ENCODE measurements at places on chromosomes 7 and 10. TPM values are rescaled to one million over a fixed set of nuclear protein-coding genes. Genes with fewer than 3 reads are reported as not detected.

GRCh38 chr7:111711426-111712065 is 149.3 kb upstream of the IMMP2L start:
- no peak for DNase-seq

DNA sequence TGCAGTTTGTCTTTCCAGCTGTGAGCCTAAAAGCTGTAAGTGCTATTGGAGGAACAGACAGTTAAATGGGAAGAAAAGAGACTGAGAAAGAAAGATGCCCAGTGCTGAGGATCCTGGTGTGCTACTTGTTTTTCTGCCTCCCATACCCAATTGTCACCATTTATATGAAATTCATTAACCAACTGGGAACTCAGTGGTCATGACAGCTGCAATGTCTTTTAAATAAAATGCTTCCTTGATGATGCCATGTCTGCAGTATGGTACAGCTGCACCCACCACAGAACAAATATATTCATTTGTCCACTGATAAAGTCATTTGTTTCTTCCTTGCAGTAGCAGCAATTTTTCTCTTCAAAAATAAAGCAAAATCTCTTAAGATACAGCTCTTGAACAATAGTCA is 15.6 kb upstream of the RTKN2 start:
- DNase-seq, result no peak

DNA sequence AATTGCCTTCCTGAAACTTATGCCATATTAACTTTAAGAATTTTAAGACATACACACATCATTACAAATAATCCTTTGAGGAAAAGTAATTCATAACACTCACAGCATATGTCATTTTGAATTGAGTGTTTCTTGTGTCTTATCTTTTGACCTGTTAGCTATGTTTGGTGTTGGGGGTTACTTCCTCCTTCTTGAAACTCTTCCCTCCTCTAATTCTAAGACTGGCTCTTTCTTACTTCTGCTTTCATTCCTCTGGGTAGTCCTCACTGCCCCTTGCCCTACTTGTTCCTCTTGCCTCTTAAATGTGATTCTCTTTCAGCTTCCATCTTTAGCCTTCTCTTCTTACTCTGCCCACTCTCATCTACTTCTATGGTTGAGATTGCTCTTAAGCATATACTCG is 28.3 kb upstream of the PIP4K2A start:
- peak; percentile 79 for DNase-seq

DNA sequence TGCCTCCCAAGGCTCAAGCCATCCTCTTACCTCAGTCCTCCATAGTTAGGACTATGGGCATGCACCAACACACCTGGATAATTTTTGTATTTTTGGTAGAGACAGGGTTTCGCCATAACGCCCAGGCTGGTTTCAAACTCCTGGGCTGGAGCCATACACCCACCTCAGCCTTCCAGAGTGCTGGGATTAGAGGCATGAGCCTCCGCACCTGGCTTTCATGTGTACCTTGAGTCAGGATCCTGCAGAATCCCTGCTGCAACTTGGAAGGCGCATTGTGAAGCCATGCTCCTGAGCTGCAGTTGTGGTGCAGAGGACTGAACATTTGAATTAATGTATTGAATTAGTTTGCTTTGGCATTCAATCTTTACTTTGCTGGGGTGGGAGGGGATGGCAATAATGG is 29.4 kb upstream of the NMT2 start:
- no peak for DNase-seq

GRCh38 chr7:77262316-77262715 is 62.7 kb upstream of the FGL2 start:
- DNase-seq, result no peak

DNA sequence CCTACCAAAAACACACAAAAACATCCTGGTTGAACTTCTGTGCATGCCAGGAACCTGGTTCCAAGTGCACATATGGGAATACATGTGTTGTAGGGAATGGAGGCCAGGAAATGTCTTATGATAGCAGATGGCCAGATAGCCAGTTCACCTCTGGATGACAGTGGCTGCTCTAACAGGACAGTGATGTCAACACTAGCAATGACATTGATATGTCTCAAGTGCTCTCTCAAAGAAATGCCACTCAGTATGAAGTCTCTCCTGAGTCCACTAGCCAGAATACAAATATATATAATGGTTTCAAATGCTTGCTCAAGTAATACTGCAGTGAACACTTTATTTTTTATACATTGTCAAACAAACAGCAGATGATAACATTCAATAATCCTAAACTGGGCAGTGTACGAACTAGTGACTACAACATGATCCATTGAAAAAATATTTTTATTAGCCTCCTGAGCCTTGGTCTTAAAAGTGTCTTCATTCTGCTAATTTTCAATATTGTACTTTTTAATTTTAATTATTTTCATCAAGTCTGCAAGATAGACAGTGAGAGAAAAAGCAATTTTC is 26.0 kb upstream of the PCDH15 start:
- no peak for DNase-seq

DNA sequence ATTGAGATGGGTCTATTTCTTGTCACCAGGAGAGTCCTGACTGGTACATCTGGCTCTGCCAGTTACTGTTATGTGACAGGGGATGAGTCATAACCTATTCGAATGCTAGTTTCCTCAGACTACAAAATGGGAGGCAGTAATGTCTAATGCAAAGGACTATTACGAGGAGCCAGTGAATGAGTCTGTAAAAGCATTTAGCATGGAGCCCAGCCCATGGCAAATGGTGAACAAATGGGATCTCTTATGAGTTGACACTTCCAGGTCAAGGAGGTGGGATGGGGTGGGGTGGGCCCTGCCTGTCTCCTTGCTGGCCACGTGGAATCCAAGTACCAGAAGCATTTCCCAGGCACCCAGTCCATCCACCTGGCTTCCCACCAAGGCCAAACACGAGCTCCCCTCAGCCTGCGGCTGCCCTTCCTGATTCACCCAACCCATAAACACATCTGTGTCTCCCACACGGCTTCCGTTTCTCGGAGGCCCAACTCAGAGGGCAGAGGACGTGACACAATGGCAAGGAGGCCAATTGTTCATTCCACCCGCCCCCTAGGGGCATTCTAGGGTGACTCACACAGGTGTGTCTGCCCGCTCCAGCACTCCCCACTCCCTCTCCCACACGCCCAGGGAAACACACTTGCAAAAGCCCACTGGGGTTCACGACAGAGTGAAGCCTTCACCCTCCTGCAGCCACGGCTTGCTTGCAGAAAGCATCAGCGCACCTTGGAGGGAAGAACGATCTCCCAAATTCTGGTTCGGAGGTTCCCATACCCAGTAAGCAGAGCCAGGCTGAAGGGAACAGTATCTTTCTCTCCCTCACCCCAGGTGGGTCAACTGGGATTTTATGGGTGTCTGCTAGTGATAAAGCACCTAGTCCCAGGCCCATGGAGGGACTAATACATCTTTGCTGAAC is 109.8 kb downstream of the SH3PXD2A start:
- DNase-seq, result no peak

GRCh38 chr10:35208536-35208935 is 81.9 kb downstream of the CREM start:
- no peak for DNase-seq

- DNase-seq, result no peak
These were observed 8.0 kb upstream of the MBL2 start for GRCh38 chr10:52780391-52781155.

DNA sequence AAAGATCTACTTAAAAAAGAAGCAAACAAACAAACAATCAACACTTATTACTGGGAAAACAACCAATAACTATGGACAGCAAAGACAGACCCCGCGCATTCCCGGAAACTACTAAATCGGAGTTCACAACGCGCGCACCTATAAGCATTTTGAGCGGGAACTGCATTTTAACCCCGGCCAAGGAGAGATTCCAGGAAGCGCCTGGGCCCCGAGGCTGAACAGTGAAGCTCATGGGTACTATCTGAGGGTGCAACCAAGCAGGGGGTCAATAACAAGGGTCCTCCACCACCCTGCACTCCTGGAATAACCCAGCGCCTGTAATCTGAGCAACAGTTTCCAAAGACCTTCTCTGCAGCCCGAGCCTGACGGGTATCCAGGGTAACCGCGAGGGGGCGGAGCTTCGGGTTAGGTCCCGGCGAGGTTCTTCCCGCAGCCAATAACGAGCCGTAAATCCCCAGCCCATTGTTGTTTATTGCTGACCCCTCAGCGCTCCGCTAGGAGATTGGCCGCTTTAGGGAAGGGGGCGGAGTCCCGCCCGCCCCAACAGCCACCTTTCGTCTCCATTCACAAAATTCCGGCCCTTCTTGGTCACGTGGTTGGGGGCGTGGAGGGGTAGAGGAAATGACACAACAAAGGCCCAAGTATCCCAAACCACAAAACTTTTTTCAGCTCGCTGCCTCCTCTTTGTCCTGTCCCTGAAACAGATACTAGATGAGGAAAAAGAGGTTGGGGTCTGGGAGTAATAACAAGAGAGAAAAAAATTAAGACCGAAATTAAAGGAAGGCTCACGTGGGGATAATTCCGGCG is 1.7 kb upstream of the ETV1 start:
- peak; percentile 7 for DNase-seq

GRCh38 chr7:27533652-27534081 is 129.0 kb downstream of the HIBADH start:
- no peak for DNase-seq

DNA sequence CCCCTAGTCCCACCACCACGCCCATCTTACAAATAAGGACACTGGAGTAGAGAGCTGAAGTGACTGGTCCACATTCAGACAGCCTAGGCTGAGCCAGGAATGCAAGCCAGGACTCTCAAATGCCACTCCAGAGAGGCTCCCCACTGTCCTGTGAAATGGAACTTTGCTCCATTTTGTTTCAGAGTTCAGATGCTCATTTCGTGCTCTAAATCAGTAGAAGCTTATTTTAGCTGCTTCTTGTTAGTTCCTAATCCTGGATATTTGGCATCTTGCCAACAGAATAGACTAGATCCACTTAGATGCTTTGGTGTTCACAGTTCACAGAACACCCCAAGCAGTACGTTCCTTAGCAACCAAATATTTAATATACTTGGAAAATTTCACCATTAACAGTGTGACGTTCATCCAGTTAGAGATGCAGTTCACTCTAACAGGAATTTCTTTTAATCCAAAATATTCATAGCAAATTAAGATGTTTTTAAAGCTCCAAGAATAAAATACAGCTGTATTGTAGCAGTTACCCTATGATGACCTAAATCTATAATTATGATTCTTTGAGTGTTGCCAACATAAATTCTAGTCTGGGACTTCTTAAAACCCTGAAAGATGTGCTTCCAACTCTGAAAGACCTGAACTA is 7.3 kb downstream of the MMP21 start:
- no peak for DNase-seq

- peak; percentile 66 for DNase-seq
These were observed 26.0 kb upstream of the ZNF273 start for GRCh38 chr7:64876792-64877713.

DNA sequence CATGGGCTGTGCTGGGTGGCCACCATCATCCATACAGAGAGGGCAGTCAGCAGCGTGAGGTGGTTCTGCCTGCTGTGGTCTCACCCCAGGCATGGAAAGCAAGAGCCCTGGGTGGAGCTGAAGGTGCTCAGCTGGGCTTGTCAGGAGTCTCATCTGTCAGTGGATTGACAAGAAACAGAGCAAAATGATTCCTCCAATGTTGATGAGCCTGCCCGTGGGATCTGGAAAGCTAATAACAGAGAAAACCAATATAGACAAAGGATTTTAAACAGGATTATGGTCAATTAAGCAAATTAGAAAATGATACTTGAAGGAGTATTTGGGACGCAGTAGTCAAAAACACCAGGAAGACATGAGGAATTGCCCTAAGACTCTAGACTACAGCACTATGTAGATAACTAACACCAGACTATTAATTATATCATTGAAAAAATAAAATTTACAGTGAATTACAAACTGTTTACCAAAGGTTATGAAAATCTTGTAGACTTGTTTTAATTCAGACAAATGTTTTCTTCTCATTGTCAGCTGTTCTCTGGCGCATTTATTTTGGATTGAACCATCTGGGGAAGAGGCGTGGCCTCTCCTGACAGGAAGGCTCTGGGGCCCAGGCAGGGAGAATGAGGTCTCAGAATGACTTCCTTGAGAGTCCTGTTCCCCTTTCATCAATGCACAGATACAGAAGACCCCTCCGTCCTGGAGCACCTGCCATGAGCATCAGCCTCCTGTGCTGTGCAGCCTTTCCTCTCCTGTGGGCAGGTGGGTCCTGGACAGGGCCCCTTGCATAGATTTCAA is 211.2 kb upstream of the PRSS58 start:
- DNase-seq, result no peak

GRCh38 chr7:82579047-82579446 is 135.5 kb upstream of the CACNA2D1 start:
- DNase-seq, result no peak

DNA sequence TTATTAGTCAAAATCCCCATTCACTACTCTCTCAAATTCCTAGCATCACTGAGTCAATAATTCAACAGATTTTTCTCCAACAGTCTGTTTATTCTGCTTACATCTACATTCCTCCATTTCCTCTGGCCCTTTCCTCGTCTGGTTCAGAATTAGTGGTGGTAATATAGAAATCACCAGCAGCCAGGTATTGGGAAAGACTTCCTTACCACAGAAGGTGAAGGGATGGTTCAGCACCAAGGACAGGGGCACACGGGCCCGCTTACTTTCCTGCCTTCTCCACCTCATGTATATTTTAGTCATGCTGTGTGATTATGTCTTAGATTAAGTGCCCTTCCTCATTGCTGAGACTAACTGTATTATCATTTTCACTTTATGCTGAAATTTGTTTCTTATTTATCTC is 70.4 kb upstream of the APBB1IP start:
- DNase-seq, result peak; percentile 59

DNA sequence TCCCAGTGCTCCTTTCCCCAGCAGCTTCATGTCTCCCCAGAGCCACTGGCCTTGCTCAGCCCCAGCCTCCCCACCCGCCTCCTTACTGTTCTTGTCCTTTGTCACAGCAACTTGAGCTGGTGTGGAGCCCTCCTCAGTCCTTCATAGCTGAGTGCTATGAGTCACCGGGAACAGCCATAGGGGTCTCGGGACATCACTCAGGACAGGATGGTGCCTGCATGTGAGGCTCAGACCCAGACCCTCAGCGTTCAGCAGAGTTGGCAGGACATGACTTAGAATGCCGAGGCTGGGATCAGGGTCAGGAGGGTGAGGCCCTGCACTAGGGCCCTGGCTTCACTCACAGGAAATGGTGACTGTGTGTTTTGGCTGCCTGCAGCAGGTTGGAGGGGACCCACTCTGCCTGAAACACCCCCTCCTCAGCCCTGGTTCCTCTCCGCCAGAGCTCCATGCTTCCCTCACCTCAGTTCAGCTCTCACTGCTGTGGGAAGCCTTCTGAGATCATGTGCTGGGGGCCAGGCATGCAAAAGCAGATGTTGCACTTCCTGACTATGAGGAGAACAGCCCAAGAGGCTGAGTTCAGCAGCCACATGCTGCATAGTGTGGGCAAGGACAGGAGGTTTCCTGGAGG is 40.7 kb upstream of the GJD4 start:
- peak; percentile 30 for DNase-seq

GRCh38 chr10:68302503-68302823 is 29.4 kb upstream of the HNRNPH3 start:
- DNase-seq, result no peak

Gene CALY
- total RNA-seq, result not detected

Gene TMEM178B
- total RNA-seq, result 0.96 TPM

Gene GNGT1
- total RNA-seq, result not detected

Gene AMPH
- total RNA-seq, result not detected

Gene HOGA1
- total RNA-seq, result not detected

Gene CRYGN
- total RNA-seq, result not detected

Gene GPR37
- not detected for total RNA-seq

Gene SLC26A5
- not detected for total RNA-seq

Gene ASB10
- total RNA-seq, result not detected

Gene FAM237B
- not detected for total RNA-seq

Gene SAMD8
- 35.7 TPM for total RNA-seq

All from B cell (primary cell).